ENCODE measurements at places on chromosomes 16 and 17.

- peak; percentile 57 for DNase-seq
- peak overlapping the region; percentile 82 for H3K27ac ChIP-seq
- H3K4me1 ChIP-seq: peaks cover 18% of the 10 kb centered on the region
- no peaks in the 10 kb centered on the region for H3K36me3 ChIP-seq
- H3K4me3 ChIP-seq: no peak overlapping the region
Observed at GRCh38 chr17:3989041-3989886, 25.0 kb upstream of the ATP2A3 start.

GRCh38 chr17:80566054-80566400 lies 21.4 kb downstream of the RPTOR start:
- no peaks in the 10 kb centered on the region for H3K36me3 ChIP-seq
- H3K27ac ChIP-seq: no peak overlapping the region
- H3K4me1 ChIP-seq: peaks cover 21% of the 10 kb centered on the region
- H3K4me3 ChIP-seq: no peak overlapping the region
- DNase-seq: no peak

GRCh38 chr17:67353929-67354574 lies 12.3 kb downstream of the PSMD12 start:
- no peak overlapping the region for H3K27ac ChIP-seq
- H3K4me1 ChIP-seq: peaks cover 9% of the 10 kb centered on the region
- peaks cover 31% of the 10 kb centered on the region for H3K36me3 ChIP-seq
- H3K27me3 ChIP-seq: no peaks in the 10 kb centered on the region

GRCh38 chr17:3848229-3848835 lies 2.3 kb upstream of the NCBP3 start:
- H3K27me3 ChIP-seq: peaks cover 6% of the 10 kb centered on the region
- peaks cover 1% of the 10 kb centered on the region for H3K36me3 ChIP-seq
- H3K4me3 ChIP-seq: no peak overlapping the region
- no peak for DNase-seq
- no peak overlapping the region for H3K27ac ChIP-seq

GRCh38 chr17:78580277-78580804 lies 3.1 kb upstream of the DNAH17 start:
- no peaks in the 10 kb centered on the region for H3K27me3 ChIP-seq
- no peaks in the 10 kb centered on the region for H3K4me1 ChIP-seq
- no peaks in the 10 kb centered on the region for H3K36me3 ChIP-seq
- H3K27ac ChIP-seq: no peak overlapping the region

DNA sequence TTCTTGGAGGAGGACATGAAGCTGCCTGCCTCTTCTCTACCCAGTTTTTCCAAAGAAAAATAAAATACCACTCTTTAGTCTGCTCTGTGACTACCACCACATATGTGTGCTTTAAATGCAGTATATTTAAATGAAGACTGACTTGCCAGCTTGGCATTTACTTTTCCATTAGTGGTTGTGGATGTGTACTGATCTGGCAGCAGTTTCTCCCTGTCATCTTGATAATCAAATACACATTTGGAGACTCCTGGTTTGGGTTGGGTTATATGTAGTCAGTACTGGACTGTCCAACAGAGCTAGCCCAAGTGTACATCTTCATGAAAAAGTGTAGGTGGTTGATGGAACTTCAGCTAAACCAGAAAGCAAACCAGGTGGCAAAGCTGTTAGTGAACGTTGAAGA lies 19.9 kb downstream of the COX10 start:
- H3K36me3 ChIP-seq: no peaks in the 10 kb centered on the region
- H3K4me1 ChIP-seq: peaks cover 11% of the 10 kb centered on the region
- H3K4me3 ChIP-seq: no peak overlapping the region
- H3K27ac ChIP-seq: no peak overlapping the region

- DNase-seq: no peak
- H3K4me3 ChIP-seq: peak overlapping the region; percentile 36
- H3K27me3 ChIP-seq: peaks cover 2% of the 10 kb centered on the region
- H3K4me1 ChIP-seq: peaks cover 48% of the 10 kb centered on the region
- H3K36me3 ChIP-seq: no peaks in the 10 kb centered on the region
Observed at GRCh38 chr17:29617125-29617480, 5.6 kb downstream of the CORO6 start.

GRCh38 chr16:79798416-79799053 lies 198.0 kb upstream of the MAF start:
- no peaks in the 10 kb centered on the region for H3K36me3 ChIP-seq
- no peaks in the 10 kb centered on the region for H3K27me3 ChIP-seq
- no peak for DNase-seq
- no peak overlapping the region for H3K4me3 ChIP-seq

DNA sequence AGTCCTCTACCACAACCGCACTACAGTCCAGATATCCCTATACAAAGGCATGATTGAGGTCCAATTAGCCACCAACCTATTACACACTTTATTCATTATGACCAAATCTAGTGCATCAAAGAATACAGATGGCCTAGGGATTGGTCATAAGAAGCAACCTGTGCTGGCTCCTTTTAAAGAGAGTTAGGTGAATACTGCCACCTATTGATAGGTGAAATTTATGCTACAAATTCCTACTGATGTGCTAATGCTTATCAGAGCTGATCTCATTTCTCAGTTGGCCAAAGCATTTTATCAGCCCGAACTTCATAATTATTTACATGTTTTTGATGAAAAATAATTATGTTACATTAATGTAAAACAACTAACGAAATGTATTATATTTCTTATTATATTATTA lies 166.3 kb downstream of the ANKFN1 start:
- DNase-seq: no peak
- H3K4me1 ChIP-seq: peaks cover 12% of the 10 kb centered on the region
- H3K4me3 ChIP-seq: no peak overlapping the region
- peaks cover 11% of the 10 kb centered on the region for H3K27me3 ChIP-seq

DNA sequence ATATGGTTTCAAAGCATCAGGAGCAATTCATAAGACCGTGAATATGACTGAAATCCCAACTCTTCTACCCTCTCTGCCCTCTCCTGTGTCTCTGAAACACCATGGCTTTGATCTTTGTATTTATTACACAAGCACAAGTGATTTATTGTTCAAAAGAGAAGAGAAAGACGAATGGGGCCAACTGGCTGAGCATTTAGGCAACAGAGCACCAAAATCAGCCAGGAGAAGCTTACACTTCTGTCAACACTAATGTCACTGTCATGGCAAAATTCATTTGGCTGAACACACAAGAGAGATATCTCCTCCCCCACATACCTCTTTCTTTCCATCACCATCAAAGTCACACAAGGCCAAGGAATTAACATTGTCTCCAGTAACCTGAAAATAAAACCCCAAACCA lies 9.3 kb downstream of the BBS2 start:
- no peak overlapping the region for H3K4me3 ChIP-seq
- peak overlapping the region; percentile 1 for H3K27ac ChIP-seq
- H3K4me1 ChIP-seq: peaks cover 49% of the 10 kb centered on the region
- DNase-seq: no peak

- no peaks in the 10 kb centered on the region for H3K27me3 ChIP-seq
- H3K4me1 ChIP-seq: peaks cover 16% of the 10 kb centered on the region
- peak overlapping the region; percentile 59 for H3K27ac ChIP-seq
Observed at GRCh38 chr16:57711-58110, 4.1 kb downstream of the SNRNP25 start.

GRCh38 chr17:82016061-82016874 lies 6.4 kb downstream of the CENPX start:
- peaks cover under 1% of the 10 kb centered on the region for H3K4me1 ChIP-seq
- H3K27ac ChIP-seq: no peak overlapping the region
- no peak overlapping the region for H3K4me3 ChIP-seq
- H3K36me3 ChIP-seq: no peaks in the 10 kb centered on the region
- H3K27me3 ChIP-seq: no peaks in the 10 kb centered on the region
- DNase-seq: no peak

- DNase-seq: no peak
- peaks cover 12% of the 10 kb centered on the region for H3K4me1 ChIP-seq
- no peaks in the 10 kb centered on the region for H3K36me3 ChIP-seq
- peaks cover 4% of the 10 kb centered on the region for H3K27me3 ChIP-seq
- no peak within 1 kb of the TSS for H3K4me3 ChIP-seq
- H3K27ac ChIP-seq: no peak within 1 kb of the TSS
Observed at GRCh38 chr17:35537601-35538141, at the start of gene SLFN12L. Gene SLFN12L, minus strand, starts transcription at chr17:35537678. Its CDS starts 15,314 bp downstream, at chr17:35522364.

GRCh38 chr16:86778978-86779377 lies 200.6 kb downstream of the FOXL1 start:
- DNase-seq: no peak
- H3K4me1 ChIP-seq: peaks cover 9% of the 10 kb centered on the region
- H3K4me3 ChIP-seq: no peak overlapping the region
- peaks cover 3% of the 10 kb centered on the region for H3K27me3 ChIP-seq
- H3K36me3 ChIP-seq: no peaks in the 10 kb centered on the region
- H3K27ac ChIP-seq: no peak overlapping the region

DNA sequence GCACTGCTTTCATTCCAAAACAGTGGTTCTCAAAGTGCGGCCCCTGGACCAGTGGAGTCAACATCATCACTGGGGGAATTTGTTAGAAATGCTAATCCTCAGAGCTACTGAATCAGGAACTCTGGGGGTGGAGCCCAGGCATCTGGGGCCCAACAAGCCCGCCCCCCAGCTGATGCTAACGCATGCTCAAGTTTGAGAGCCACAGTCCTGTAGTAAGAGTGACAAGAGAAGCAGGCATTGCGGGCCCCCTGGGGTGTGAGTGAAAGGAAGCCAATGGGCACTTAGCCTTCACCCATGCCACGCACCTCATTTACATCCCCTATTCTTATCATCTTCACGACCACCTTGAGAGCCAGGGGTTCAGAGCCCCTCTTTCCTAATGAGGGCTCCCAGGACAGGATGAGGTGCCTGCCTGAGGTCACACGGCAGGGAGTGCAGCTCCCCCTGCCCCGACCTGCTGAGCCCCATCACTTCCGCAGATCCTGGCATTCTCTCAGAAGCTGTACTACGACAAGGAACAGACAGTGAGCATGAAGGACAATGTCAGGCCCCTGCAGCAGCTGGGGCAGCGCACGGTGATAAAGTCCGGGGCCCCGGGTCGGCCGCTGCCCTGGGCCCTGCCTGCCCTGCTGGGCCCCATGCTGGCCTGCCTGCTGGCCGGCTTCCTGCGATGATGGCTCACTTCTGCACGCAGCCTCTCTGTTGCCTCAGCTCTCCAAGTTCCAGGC lies 9.1 kb downstream of the CA4 start:
- DNase-seq: no peak
- H3K27me3 ChIP-seq: peaks cover 11% of the 10 kb centered on the region
- no peaks in the 10 kb centered on the region for H3K36me3 ChIP-seq
- H3K4me3 ChIP-seq: no peak overlapping the region
- H3K4me1 ChIP-seq: peaks cover 13% of the 10 kb centered on the region

DNA sequence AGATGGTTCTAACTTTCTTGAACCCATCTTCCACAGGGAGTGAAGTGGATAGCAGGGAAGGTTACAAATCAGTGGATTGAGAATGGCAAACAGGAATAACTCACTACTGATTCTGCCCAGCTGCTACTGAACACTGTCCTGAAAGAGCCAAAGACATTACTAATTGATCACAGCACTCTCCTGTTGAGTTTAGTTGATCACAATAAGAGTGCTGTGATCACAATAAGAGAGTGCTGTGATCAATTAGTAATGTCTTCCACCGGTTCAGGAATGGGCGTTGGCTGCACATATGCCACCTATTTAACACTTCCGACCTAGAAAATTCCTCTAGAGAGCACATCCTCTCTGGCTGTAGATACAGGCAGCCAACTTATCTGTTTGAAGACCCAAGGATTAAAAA lies 11.4 kb downstream of the CFAP97D1 start:
- no peak overlapping the region for H3K27ac ChIP-seq
- peaks cover 6% of the 10 kb centered on the region for H3K36me3 ChIP-seq
- DNase-seq: no peak
- no peaks in the 10 kb centered on the region for H3K27me3 ChIP-seq
- H3K4me1 ChIP-seq: no peaks in the 10 kb centered on the region

DNA sequence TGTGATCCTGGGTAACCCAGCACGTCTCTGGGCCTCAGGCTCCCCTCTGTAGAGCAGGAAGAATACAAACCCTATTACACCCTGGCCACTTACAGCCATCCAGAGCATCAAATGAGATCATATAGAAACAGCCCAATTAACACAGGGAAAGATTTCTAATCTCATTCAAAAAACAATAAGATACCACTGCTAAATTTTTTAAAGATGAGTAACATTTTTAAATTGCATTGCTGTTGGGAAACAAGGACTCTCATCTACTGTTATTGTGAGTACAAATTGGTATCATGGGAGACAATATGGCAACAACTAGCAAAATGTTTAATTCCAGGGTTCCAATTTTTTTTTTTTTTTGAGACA lies 41.1 kb downstream of the SRL start:
- no peak overlapping the region for H3K4me3 ChIP-seq
- peaks cover 6% of the 10 kb centered on the region for H3K4me1 ChIP-seq
- H3K36me3 ChIP-seq: no peaks in the 10 kb centered on the region
- peak overlapping the region; percentile 59 for H3K27ac ChIP-seq
- H3K27me3 ChIP-seq: no peaks in the 10 kb centered on the region

DNA sequence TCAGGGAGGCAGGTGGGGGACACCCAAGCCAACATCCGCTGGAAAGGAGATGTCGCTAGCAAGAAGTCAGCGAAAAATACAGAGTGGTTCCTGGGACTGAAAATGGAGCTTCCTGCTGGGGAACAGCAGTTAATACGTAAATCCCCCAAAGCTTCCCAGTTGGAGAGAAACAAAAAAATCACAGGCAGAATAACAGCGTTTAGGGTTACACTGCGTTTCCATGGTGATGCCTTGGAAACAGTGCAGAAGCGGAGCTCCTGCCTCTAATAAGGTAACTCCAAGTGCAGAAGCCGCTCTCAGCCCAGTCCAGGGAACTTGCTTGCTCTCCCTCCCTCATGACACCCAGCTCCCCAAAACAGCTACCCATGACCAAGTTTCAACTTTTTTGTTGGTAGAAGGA lies 73.4 kb downstream of the PLD6 start:
- H3K4me3 ChIP-seq: no peak overlapping the region
- H3K4me1 ChIP-seq: peaks cover 3% of the 10 kb centered on the region
- peak; percentile 10 for DNase-seq
- peaks cover 12% of the 10 kb centered on the region for H3K36me3 ChIP-seq
- no peak overlapping the region for H3K27ac ChIP-seq

GRCh38 chr17:78400581-78401240 lies 22.3 kb downstream of the PGS1 start:
- peaks cover 45% of the 10 kb centered on the region for H3K4me1 ChIP-seq
- no peak overlapping the region for H3K4me3 ChIP-seq
- H3K36me3 ChIP-seq: peaks cover 59% of the 10 kb centered on the region
- no peak for DNase-seq

GRCh38 chr17:76481071-76481655 lies 13.8 kb downstream of the AANAT start:
- H3K27ac ChIP-seq: no peak overlapping the region
- no peaks in the 10 kb centered on the region for H3K36me3 ChIP-seq
- peaks cover 8% of the 10 kb centered on the region for H3K4me1 ChIP-seq
- no peak for DNase-seq

GRCh38 chr16:25052530-25052929 lies 37.4 kb upstream of the ARHGAP17 start:
- H3K27me3 ChIP-seq: no peaks in the 10 kb centered on the region
- DNase-seq: no peak
- no peak overlapping the region for H3K4me3 ChIP-seq
- H3K4me1 ChIP-seq: peaks cover 36% of the 10 kb centered on the region

DNA sequence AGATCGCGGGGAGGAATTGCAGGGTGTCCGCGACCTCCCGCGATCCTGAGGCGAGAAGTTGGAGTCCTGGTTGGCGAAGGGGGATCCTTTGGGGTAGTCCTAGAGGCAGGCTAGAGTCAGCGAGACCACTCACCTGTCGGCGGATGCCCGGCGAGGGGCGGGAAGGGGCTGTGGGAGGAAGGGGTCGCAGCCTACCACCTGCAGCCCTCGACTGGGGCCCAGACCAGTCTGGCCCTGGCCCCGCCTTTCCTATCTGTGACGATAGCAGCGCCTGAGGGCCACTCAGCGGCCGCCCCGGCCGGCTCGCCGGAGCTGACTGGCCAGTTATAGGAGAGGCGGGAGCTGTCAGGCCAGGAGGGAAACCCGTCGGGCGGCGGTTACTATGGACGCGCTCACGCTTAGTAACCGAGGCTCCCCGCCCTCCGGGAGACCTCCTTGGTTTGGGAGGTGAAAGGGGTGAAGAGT lies at the start of gene TEKT3:
Gene TEKT3 (minus strand): TSS at position 213 of the 465 bp plus-strand sequence. CDS start 10,012 bp downstream, outside the sequence.
- no peaks in the 10 kb centered on the region for H3K36me3 ChIP-seq
- peak within 1 kb of the TSS; percentile 33 for H3K27ac ChIP-seq
- peak; percentile 95 for DNase-seq
- peaks cover 14% of the 10 kb centered on the region for H3K4me1 ChIP-seq
